ENCODE measurements at places on chromosomes 1 and 21.

- DNase-seq: no peak
These were observed 12.7 kb downstream of the ADAMTS1 start for GRCh38 chr21:26832546-26832945.

DNA sequence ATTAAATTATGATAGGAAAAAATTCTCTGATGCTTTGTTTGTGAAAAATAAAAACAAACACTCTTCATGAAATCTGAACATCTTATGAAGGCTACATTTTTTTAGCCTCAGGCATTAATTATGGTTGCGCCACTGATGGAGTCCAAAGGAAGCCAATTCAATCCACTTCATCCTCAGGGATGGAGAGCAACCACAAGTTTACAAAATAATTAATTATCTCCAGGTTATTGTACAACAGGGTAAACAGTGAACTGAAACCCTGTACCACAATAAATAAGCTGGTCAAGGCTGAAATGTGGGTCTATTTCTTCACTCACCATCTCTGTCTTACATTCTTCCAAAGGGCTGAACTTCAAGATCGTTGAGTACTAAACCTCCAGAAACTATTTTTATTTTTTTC is 49.2 kb downstream of the MRPL39 start:
- no peak for DNase-seq

- no peak for DNase-seq
These were observed 37.4 kb downstream of the NSL1 start for GRCh38 chr1:212754193-212754592.

DNA sequence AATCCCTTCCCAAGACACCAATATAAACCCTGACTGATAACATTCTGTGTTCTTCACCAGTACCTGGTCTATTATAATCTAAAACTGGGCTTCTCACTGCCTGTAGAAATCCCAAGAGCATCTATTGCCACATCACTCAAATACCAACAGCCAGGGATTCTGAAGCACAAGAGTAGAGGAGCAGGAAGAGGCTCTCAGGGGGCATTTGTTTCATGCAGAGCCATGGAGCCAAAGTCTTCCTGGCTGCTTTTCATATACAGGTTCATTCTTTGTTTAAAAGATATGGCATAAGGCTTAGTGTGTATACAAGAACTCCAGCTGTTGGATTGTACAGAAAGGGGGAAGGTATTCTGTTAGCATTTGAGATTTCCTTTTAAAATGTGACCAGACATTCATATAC is 38.2 kb upstream of the USH2A start:
- DNase-seq: no peak

DNA sequence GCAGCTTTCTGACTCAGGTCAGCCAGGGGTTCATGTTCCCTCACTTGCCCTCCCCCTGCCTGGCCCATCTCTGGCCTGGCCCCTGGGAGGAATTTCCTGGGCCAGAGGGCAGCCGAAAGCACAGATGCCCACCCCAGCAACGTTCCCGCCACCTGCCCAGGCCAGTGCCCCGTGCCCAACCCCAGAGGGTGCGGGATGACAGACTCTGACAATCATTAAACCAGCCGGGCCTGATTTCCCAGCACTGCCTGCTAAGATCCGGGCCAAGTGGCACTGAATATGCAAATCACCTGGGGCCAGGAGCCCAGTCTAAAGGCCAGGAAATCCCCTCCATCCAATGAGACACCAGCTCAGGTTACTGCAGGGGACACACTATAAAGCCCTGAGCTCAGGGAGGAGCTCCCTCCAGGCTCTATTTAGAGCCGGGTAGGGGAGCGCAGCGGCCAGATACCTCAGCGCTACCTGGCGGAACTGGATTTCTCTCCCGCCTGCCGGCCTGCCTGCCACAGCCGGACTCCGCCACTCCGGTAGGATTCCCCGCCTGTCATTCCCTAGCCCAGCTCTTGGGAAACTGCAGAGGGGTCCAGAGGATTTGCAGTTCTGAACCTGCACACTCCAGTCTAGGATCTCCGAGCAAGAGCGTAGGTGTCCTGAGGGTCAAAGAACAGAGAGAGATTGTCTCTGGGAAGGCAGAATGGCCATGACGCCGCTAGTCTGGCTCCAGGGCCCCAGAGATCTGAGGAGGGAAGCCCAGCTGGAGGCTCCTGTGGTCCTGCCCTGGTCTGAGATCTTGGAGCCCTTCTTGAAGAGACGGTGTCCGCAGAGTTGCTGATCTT is at the start of gene ELF3:
Gene ELF3, plus strand, starts transcription at position 408 of the 836 bp plus-strand sequence. CDS start 550 bp downstream, outside the sequence.
- DNase-seq: no peak

GRCh38 chr1:15226388-15227255 is 20.4 kb upstream of the FHAD1 start:
- DNase-seq: no peak

Data from stimulated activated CD4-positive, alpha-beta T cell treated with anti-CD3 and anti-CD28 coated beads, TNF-alpha, amount 100 ng/mL, for 1 hour (primary cell).